D721Med (cell line): ENCODE measurements at places on chromosomes 1 and 21.

DNA sequence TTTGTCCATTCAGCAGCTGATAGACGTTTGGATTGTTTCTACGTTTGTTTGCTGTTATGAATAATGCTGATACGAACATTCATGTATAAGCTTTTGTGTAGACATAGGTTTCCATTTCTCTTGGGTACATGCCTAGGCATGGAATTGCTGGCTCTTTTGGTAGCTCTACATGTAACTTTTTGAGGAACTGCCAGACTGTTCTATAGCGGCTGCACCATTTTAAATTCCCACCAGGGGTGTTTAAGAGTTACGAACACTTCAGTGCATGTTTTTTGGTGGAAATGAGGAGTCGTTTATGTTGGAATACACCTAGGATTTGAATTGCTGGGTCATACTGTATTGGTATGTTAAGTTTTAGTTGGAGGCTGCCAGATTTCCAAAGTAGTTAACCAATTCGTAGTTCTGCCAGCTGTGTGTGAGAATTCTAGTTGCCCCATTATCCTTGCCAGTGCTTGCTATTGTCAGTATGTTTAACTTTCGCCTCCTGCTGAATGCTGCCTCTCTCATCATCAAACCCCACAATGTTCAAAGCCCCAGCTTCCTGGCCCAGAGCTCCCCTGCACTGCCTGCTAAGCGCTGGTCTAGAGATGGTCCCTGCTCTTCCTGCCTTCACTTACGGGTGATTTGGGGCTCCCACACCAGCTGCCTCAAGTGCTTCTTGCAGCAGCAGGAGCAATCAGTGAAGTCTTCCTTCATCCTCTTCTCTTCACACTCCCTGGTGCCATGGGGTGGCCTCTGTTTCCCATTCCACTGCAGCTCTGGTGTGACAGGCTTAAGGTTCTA lies 81.0 kb downstream of the MAN1C1 start:
- DNase-seq, result no peak

DNA sequence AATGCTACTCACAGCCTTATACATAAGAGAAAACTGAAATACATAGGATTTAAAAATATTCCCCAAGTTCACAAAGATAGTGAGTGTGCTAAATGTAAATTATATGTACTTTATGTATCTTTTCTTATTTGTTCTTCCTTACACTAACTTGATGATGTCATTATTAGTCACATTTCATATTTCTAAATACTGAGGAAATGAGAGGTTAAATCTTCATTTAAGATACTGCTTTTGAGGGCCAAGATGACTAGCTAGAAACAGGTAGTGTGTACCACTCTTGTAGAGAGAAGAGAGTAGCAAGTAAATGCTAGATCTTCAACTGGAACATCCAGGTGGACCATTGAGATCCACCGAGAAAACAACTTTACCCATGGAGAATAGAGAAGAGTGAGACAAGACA lies 29.8 kb downstream of the PYHIN1 start:
- DNase-seq, result no peak

GRCh38 chr1:28792644-28793121 lies 19.3 kb upstream of the OPRD1 start:
- no peak for DNase-seq

- DNase-seq, result no peak
Measured at GRCh38 chr1:179251675-179252074, 22.2 kb upstream of the ABL2 start.

DNA sequence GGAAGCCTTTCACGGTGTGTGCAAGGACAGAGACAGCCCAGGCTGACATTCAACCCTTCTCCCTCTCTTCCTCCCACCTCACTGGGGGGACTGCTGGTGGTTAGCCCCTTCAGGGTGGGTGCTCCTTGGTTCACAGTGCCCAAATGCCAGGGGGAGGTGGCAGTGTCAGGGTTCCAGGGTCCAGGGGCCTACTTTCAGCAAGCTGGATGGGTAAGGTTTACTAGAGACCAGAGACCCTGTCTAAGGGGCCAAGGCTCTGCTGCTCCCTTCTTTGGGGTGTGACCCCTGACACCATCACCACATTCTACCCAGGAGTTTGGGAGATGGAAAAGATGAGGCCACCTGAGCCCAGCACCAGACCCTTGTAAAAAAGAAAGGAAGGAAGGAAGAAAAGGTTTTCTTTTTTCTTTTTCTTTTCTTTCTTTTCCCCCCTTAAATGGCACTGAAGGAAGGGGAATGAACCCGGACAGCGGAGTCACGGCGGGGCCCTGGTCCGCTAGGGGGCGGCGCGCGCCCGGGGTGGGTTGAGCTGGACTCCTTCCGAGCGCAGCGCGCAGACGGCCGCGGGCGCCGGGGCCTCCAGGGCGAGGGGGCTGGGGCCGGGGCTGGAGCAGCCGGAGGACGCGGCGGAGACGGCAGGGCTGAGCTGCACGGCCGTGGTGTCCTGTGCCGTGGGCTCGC lies 18.8 kb downstream of the KNCN start:
- DNase-seq, result peak; percentile 81

DNA sequence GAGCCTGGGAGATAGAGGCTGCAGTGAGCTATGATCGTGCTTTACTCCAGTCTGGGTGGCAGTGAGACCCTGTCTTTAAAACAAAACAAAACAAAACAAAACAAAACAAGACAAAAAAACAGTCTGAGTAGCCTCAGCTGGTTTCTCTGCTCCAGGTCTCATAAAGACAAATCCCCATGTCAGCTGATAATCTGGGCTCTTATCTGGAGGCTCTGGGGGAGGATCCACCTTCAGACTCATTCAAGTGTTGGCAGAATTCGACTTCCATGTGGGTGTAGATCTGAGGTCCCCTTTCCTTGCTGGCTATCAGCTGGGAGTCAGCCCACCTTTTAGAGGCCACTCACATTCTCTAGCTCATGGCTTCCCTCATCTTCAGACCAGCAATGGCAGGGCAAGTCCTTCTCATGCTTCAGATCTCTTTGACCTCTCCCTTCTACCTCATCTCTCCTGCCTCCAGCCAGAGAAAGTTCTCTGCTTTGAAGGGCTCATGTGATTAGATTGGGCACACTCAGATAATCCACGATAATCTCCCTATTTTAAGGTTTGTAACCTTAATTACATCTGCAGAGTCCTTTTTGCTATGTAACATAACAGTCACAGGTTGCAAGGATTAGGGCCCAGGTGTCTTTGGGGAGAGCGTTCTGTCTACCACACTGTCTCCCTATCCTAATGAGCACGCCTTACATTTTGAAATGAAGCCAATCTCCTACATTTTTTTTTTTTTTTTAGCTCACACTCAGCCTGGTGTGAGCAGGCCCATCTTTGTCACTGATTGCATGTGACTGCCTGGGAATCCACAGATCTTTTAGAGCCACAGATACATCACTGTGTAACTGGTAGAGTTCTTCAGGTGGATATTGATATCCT lies 7.5 kb upstream of the PYCR2 start:
- DNase-seq, result no peak

DNA sequence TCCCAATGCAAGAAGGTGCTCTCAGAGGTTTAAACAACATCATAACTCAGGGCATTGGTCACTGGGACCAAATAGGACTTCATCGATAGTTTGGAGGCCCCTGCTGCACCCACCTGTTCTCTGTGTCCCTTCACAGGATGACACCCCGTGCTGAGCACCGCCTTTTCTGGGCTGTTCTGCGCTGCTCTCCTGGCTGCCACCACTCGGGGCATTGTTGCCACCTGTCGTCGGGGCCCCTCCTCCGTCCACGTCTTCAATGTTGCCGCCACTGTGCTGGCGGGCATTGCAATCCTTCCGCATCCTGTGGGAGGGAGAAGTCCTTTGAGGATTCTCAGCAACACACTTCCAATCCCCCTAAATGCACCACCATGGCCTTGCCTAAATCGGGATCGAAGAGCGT lies 47.7 kb downstream of the NTPCR start:
- DNase-seq, result no peak

DNA sequence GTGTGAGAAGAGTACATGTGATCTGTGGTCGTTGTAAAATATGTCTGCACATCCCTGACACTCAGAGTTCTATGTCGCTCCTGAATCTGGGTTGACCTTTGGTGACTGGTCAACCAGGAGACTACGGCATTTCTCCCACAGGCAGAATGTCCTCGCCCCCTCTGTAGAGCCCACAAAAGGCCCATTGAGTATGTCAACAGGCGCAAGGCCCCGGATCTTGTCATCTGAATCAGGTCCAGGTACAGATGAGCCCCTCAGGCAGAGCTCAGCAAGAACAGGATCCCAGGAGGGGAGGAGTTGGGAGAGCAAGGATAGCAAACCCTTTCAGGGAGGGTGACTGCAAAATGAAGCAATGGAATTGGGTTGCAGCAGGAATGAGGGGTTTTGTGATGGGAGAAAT lies 126.5 kb downstream of the MATN1 start:
- no peak for DNase-seq

- no peak for DNase-seq
Measured at GRCh38 chr21:31514598-31514997, 144.9 kb upstream of the SOD1 start.

- DNase-seq, result no peak
Measured at GRCh38 chr1:29362764-29363163, 126.4 kb downstream of the PTPRU start.

GRCh38 chr1:26064553-26064952 lies 2.9 kb downstream of the TRIM63 start:
- DNase-seq, result no peak

- no peak for DNase-seq
Measured at GRCh38 chr1:180243517-180244221, 13.6 kb downstream of the LHX4 start.

DNA sequence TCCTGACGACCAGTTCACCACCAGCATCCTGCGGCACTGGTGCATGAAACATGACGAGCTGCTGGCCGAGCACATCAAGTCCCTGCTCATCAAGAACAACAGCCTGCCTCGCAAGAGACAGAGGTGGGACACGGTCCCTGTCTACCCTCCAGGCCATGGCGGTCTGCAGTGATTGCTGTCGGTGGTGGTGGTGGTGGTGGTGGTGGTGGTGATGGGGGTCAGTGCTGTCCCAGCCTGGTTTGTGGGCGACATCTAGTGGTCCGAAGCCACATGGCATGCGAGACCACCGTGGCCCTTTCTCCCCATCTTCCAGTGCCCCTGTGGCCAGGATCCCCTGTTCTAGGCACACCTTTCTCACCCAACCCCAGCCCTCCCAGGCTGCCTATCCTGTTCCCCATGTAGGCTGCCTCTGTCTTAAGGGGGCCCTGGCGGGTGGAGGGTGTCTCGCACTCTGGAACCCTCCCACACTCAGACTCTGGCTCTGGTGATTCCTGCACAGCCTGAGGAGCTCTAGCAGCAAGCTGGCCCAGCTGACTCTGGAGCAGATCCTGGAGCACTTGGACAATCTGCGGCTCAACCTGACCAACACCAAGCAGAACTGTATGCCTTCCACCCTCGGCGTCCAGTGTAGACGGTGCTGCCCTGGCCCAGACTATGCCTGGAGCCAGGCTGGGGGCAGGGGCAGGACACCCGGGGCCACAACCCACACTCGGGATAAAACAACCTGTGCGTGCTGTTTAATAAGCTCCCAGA lies 3.2 kb upstream of the SLC27A3 start:
- DNase-seq, result no peak

DNA sequence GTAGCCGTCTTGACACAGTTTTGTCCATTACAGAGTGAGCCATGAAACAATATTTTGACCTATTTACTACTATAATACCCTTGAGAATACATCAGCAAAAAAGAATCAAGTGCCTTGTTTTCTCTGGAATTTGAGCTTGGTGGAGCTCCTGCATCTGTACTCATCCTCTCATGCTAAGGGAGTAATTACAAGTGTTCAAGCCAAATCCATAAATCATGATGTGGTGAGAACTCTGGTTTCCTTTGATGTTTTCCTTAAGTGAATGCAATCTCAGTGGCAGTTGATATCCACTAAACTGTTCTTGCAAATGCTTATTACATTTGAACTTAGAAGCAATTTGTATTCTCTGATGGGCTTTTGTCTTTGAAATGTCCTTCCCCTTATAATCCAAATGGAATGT lies 824.6 kb upstream of the TMPRSS15 start:
- no peak for DNase-seq

- DNase-seq, result no peak
Measured at GRCh38 chr1:183302452-183303322, 115.5 kb downstream of the NMNAT2 start.

- DNase-seq, result no peak
Measured at GRCh38 chr1:970242-970972, 4.1 kb downstream of the PLEKHN1 start.

- DNase-seq, result no peak
Measured at GRCh38 chr21:22898051-22898665, 1899.9 kb downstream of the NCAM2 start.

GRCh38 chr1:42145764-42146625 lies 7.2 kb upstream of the GUCA2B start:
- no peak for DNase-seq

DNA sequence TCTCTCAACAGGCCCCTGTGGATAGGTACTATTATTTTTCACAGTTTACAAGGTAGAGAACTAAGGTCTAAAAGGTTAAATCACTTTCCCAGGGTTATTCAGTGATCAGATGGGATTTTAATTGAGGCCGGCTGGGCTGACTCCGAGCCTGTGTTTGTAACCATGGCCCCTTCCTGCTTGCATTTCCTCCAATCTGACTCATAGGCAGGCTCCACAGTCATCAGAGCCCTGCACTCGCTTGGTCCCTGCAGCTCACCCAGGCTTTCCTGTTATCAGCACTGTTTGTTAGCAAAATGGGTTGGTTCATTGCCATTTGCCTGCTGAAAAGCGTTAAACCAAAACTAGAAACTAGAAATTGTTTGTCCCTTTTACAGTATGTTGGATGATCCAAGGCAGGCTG lies 41.4 kb upstream of the LMX1A start:
- no peak for DNase-seq

DNA sequence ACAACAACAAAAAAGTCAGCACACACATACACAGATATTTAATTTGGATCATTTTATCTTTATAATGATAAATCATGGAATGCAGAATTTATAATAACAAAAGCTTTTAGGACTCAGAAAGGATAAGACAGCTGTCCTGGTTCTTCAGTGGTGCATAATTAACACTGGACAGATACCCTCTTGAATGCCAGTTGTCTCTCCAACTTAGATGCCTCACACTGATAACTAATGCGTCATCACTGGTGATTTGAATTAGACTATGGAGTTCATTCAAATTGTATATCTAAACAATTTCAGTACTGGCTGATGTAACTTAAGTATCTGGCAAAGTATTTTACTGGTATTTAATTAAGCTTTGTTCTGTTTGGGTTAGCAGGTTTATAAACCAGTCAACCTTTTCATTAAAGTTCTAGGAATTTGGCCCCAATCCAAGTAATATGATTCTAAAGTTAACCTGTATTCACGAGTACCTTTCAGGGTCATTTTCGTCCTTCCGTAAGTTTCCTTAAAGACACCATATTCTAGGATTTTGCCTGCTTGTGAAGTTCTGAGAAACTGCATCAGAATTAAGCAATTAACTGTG lies 1199.5 kb upstream of the TMPRSS15 start:
- no peak for DNase-seq

GRCh38 chr21:20720623-20721022 lies 277.6 kb upstream of the NCAM2 start:
- no peak for DNase-seq

DNA sequence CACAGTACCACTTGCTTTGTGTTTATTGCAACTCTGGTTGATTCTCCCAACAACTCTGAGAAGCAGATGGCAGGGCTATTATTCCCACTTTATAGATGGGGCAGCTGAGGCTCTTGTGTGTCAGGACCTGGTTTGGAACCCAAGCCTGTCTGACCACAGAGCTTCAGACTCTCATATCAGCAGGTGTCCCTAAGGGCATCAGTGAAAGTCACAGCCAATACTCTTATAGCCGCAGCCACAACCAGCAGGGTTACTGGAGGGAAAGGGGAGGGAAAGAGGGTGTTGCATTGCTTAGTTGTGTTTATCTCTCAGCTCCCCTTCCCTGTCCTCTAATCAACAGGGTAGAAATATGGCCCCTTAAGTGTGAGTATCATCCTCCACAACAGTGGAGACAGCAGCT lies 304.0 kb downstream of the RRAGC start:
- no peak for DNase-seq

- no peak for DNase-seq
Measured at GRCh38 chr1:212529211-212529741, 79.3 kb upstream of the ATF3 start.
